ENCODE measurements at places on chromosomes 7 and 10. TPM values are rescaled to one million over a fixed set of nuclear protein-coding genes. Genes with fewer than 3 reads are reported as not detected.
A peak's percentile ranks its signal among the peaks of the same experiment; 100 is the strongest.

DNA sequence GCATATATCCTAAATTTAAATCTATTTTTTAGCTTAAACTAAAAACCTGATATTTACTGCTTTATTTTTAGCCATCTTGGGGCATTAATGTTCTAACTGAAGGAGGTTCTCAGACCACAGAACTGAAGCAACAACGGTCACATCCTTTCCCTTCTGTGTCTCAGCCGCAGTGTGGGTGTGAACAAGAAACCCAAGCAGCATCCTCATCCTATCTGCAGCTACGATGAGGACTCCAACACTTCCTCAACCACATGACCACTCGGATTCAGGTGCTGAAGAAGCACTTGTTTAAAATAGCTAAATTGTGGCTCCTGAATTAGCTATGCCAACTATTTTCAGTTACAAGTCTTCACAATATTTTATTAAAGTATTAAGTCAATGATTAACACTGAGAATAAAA, 5.3 kb downstream of the ESYT2 start:
- H3K27ac ChIP-seq: peak overlapping the region; percentile 14
- no peak overlapping the region for H3K4me3 ChIP-seq
- H3K4me1 ChIP-seq: peaks cover 39% of the 10 kb centered on the region
- peak; percentile 57 for DNase-seq
- H3K36me3 ChIP-seq: no peaks in the 10 kb centered on the region

DNA sequence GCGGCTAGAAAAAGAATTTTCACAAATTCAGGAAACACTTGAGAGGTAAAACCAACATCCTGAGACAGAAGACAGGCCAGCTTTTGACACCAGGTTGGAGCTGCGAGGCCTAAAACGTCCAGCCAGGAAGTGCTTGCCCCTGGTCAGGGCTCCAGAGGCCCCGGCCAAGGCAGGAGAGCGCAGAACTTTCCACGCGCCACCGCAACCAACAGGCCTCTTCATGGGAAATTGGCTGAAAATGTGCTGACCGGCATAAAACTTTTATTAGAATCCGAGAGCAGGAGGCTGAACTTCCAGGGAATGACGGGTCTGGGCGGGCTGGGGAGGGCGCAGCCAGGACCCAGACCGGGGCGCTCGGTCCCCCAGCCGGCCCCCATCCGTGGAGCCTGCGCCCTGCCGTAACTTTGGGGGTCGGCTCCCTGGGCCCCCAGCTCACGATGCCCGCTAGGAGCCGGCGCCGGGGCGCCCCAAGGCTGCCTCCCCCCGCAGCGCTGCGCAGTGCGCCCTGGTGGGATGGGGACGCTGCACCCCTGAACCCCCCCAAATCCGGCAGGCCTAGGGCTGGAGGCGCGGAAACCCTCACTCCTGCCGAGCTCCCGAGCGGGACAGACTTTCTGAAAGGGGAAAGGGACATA, 414.0 kb upstream of the MKI67 start:
- no peak for DNase-seq
- H3K27me3 ChIP-seq: no peaks in the 10 kb centered on the region
- no peaks in the 10 kb centered on the region for H3K36me3 ChIP-seq
- no peak overlapping the region for H3K27ac ChIP-seq

Gene C10orf143
- total RNA-seq: 2.5 TPM

DNA sequence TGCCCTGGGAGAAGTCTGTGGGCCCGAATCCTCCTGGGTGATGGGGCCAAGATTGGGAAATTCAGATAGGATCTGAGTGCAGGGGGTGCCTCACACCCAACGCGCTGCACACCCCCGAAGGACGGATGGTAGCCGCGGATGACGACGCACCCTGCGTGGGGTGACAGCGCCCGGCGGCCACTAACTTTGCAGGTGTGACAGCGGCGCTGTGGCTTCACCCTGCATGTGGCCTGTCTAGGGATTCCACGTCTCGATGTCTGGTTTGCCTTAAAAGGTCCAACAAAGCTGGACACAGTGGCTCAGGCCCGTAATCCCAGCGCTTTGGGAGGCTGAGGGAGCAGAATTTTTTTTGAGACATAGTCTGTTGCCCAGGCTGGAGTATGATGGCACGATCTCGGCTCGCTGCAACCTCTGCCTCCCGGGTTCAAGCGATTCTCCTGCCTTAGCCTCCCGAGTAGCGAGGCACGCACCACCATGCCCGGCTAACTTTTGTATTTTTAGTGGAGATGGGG, 18.6 kb downstream of the ADAP1 start:
- no peaks in the 10 kb centered on the region for H3K4me1 ChIP-seq
- H3K27ac ChIP-seq: no peak overlapping the region
- H3K4me3 ChIP-seq: no peak overlapping the region
- H3K27me3 ChIP-seq: no peaks in the 10 kb centered on the region
- H3K36me3 ChIP-seq: no peaks in the 10 kb centered on the region

Gene NME8
- not detected for total RNA-seq

DNA sequence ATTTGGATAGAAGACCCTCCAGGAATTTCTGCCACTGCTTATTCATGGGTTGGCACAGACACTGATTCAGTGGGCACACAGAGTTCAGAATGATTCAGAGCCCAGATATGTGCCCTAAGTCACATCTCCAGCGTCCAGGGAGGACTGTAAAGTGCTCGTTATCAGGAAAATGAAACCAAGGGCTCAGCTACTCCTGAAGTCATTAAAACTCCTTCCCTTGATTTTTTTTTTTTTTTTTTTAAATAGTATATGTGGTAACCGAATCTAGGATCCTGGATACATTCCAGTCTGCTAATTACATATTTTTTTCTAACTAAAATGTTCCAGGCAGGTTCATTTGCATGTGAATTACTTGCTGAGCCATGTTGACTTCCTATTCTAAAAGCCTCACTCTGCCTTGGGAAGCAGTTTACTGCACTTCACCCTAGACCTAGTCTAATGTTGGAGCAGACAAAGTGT, 34.7 kb downstream of the MET start:
- H3K4me1 ChIP-seq: peaks cover 70% of the 10 kb centered on the region
- DNase-seq: no peak
- peak overlapping the region; percentile 32 for H3K4me3 ChIP-seq
- H3K27me3 ChIP-seq: no peaks in the 10 kb centered on the region

DNA sequence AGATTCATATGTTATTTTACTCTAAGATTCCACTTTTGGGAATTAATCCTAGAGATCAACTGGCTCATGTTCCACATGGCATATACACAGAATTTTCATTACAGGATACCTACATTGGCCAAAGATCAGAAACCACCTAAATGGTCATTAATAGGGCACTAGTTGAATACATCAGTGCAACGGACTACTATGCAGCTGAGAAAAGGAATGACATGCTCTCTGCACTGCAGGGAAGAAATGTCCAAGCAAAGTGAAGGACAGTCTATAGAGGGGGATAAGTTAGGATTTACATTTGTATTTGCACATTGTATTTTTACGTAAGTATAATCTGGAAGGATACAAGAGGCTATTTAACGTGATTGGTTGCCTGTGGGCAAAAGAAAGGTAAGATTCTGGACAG, 67.7 kb upstream of the PRLHR start:
- no peaks in the 10 kb centered on the region for H3K36me3 ChIP-seq
- H3K4me3 ChIP-seq: no peak overlapping the region
- DNase-seq: no peak

DNA sequence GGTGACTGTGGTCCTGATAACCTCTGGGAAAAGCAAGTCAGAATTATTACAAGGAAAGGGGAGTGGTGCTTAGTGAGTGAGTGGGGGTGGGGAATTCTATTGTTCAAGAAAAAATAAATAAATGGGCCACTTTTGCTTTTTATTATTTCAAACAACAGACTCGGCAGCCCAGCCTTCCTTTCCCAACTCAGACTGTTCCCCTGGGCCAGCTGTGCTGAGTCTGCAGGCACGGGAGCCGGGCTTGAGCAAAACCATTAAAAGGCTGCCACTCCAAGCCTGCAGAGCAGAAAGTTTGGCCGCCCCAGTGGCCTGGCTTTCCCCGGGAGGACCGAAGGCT, 90.0 kb downstream of the PLXNA4 start:
- no peak for DNase-seq
- H3K27me3 ChIP-seq: no peaks in the 10 kb centered on the region
- no peak overlapping the region for H3K27ac ChIP-seq
- no peaks in the 10 kb centered on the region for H3K36me3 ChIP-seq
- no peak overlapping the region for H3K4me3 ChIP-seq

GRCh38 chr10:21995557-21995956, 8.0 kb downstream of the DNAJC1 start:
- H3K4me1 ChIP-seq: no peaks in the 10 kb centered on the region
- no peak for DNase-seq
- peak overlapping the region; percentile 34 for H3K27ac ChIP-seq
- no peaks in the 10 kb centered on the region for H3K36me3 ChIP-seq
- H3K27me3 ChIP-seq: no peaks in the 10 kb centered on the region

- H3K4me3 ChIP-seq: no peak overlapping the region
- H3K4me1 ChIP-seq: no peaks in the 10 kb centered on the region
- H3K27ac ChIP-seq: no peak overlapping the region
- DNase-seq: no peak
- H3K36me3 ChIP-seq: no peaks in the 10 kb centered on the region
Observed at GRCh38 chr10:107144490-107144889, 20.0 kb downstream of the SORCS1 start.

Gene AGR2
- not detected for total RNA-seq

Measured in osteoblast (primary cell).